HS-27A (cell line): ENCODE measurements at places on chromosomes 2 and 18.

GRCh38 chr18:23538870-23539269 lies 35.6 kb downstream of the RMC1 start:
- no peak for DNase-seq

DNA sequence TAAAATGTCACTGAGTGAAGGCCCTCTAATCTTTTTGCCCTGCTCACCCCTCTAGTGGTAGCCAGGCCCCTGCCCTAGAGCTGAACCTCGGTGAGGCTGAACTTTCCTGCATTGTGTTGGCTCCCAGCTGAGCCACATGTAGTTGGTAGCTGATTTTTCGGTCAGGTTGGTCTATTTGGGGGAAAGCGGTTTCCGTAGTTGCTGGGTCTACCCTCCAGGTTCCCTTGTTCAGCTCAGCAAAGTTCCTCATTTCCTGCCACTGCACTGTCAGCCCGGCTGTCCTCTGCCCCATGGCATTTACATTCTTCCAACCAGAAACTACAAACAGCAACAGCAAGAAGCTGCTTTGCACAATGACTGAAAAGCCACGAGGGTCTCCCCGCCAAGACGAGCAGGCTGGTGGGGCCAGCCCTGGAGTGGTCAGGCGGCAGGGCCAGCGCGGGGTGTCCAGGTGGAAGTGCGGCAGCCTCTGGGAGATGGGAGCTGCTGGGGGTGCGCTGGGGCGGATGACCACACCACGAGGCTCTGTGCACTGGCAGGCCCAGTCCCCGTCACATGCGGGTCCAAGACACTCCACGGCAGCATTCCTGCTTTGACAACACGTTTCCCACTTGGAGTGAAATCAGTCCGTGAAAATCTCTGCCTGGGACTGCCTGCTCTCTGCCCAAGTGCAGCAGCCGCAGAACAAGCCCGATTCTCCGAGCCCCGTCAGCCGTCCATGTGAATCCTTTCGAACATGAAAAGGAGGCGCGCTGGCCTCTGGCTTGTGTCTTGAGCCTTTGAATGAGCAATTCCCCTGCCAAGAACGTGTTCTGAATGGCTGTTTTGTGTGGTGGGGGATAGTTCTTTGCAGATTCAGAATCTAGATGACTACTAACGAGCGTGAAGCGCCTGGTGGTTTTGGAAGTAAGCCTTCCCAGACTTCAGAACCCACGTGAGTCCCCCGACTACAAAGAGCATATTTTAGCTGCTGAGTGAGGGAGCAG lies 159.4 kb downstream of the ASB1 start:
- no peak for DNase-seq

DNA sequence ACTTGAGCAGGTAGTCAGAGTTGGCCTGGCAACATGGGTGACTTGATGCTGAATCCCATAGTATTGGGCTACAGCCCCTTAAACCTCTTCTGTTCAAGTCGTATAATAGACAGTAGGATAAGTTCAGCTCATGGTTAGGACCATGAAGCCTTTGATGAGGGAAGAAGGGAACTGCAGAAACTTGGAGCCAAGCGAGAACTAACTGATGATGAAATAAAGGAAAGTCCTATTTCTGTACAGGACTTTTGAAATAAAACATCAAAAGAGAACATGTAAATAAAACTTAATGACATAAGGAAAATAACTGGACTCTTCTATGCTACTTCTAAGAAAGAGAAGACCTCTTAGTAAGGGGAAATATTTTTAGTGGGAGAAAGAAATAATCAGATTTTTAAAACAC lies 51.2 kb upstream of the UGP2 start:
- no peak for DNase-seq

- no peak for DNase-seq
Observed at GRCh38 chr2:74835831-74836674, 2.1 kb downstream of the HK2 start.

DNA sequence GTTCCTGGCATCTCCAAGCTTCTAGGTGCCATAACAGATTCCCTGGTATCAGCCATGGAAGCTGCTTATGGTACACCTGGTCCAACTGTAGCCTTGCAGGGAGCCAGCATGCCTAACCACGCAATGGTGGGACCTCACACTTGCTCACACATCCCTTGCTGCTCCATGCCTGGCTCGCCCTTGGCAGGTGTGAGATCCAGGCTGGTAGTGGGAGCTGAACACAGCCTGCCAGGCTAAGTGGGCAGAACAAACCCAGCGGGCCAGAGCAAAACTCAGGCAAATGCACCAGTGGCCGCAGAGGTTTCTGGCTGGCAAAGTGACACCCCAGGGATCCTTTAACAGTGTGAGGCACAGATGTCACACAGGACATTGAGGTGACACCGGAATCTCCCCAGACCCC lies 185.8 kb downstream of the NDUFA10 start:
- DNase-seq, result no peak

DNA sequence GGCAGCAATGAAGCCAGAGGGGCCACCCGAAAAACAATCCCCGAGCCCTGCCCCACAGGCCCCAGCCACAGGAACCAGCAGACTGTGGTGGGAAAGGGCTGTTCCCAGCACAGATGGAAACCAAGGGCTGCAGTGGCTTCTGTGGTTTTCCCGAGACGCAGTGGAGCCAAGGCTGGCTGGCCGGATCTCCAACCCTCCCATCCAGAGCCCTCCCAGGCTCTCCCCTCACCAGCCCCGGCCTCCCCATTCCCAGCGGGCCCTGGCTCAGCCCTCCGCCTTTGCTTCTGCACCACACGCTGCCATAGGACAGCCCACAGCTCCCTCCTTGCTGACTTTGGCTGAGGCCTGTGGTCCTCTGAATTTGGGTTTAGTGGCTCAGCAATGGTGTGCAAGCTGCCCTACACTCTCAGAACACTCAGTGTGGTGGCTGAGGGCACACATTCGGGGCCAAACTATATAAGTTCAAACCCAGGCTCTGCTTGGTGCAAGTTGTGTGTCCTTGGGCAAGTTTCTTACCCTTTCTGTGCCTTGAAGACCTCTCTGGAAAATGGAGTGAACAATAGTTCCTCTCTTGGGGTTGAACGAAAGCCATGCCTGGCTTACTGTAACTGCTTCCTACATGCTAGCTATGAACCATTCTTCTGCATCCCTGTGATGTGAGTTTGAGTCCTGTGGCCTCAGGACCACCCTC lies 200.1 kb downstream of the SMAD7 start:
- DNase-seq, result no peak

GRCh38 chr18:9275890-9276289 lies 58.7 kb upstream of the TWSG1 start:
- DNase-seq, result no peak

GRCh38 chr2:85199698-85200097 lies 66.5 kb downstream of the TCF7L1 start:
- DNase-seq, result no peak

- DNase-seq, result no peak
Observed at GRCh38 chr2:55550368-55551102, 31.0 kb downstream of the CFAP36 start.

DNA sequence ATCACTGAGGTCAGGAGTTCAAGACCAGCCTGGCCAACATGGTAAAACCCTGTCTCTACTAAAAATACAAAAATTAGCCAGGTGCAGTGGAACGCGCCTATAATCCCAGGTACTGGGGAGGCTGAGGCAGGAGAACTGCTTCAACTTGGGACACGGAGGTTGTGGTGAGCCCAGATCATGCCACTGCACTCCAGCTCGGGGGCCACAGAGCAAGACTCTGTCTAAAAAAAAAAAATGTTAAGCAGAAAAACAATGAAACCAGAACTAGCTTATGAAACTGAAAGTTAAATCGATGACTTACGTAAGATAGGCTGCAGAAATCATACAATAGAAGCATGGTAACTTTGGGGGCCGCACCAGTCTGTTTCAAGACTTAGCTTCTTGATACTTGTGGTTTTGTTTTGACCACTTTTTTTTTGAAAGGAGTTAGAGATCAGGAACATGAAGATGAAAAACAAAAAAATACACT lies 6.2 kb upstream of the GPR155 start:
- DNase-seq, result no peak

- DNase-seq, result peak; percentile 20
Observed at GRCh38 chr18:10381951-10382350, 72.5 kb upstream of the APCDD1 start.

- no peak for DNase-seq
Observed at GRCh38 chr2:44205169-44205568, 36.5 kb downstream of the PPM1B start.

GRCh38 chr2:224248944-224249371 lies 152.9 kb downstream of the FAM124B start:
- DNase-seq, result no peak

GRCh38 chr2:235725841-235726240 lies 232.0 kb downstream of the AGAP1 start:
- no peak for DNase-seq

DNA sequence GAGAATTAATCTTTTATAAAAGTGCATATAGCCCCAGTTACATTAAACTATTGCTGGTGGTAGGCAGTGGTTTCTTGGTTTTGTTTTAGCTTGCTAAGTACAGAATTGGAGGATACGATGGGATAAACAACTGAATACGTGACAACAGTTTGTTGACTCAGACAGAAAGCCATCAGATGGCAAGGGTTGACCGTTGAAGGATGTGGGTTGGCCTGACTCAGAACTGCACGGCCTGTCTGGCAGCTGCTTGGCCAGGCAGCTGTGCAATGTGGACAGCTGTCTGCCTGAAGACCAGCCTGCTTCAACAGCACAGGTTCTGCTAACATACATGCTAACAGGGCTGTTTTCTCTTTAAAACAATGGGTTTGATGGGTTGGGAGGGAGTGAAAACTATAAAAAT lies 46.6 kb downstream of the PRKRA start:
- peak; percentile 46 for DNase-seq

DNA sequence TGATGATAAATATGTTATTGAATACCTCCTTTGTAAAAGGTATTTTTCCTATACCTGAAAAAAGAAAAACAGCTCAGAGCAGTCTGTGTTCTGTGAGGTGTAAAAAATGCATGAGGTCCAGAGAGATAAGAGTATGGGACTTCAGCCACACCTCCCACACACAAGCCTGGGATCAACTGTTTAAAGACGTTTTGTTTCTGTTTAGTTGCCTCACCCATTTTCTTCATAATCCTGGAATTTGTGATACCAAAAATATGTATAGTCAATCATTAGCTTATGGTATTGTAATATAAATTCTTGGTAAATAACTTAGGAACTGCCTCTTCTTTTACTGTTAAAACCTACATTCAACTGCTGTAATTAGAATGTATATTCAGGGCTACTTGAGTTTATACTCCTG lies 1322.9 kb upstream of the TMEFF2 start:
- DNase-seq, result no peak

- no peak for DNase-seq
Observed at GRCh38 chr2:202034249-202035088, 814 bp downstream of the FZD7 start.
